ENCODE measurements at places on chromosomes 6 and 20.

DNA sequence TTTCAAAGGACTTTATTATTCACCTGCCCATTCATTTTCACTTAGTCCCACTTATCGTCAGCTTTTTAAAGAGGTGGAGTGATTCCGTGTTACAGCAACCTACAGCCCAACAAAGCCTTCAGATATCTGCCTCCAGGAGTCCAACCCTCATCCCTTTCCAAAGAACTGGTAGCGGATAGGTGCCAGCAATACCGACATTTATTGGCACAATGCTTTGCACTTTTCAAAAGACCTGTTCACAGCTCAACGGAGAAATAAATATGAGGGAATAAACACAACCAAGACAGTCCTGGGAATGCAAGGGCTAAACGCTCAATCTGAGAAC lies 819 bp upstream of the MTRF1L start:
- DNase-seq, result no peak

- DNase-seq, result no peak
Observed at GRCh38 chr6:36650848-36651478, 27.6 kb upstream of the CDKN1A start.

DNA sequence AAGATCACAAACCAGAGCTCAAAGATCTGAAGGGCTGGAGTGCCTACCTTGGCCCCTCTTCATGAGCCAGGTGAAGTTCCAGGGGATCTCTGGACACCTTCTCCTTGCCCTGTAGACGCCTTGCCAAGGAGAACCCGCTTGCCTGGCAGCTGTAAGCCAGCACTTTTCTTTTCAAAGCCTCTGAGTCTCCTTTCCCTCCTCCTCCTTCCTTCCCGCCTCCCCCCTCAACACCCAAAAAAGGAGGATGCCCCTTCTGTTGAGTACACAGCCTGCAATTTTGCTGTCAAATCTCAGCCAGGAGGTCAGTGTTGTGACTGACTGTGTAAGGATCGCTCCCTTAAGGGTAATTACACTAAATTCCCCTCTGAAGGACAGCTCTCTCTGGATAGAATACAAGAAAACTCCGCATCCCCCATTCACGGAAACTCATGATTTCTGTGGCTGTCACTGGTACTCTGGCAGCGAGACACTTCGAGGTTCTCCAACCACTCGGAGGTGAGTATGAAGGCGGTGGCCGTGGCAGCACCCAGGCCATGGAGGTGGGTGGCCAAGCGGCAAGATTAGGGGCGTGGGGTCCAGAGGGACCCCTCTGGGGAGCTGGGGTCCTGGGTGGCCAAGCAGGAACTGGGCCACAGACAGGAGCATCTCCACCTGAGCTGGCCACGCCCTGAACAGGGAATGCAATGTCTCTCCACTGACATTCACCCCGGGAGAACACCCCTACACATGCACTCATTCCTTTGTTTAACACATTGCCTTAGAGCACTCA lies 23.2 kb upstream of the FOXP4 start:
- DNase-seq, result no peak

DNA sequence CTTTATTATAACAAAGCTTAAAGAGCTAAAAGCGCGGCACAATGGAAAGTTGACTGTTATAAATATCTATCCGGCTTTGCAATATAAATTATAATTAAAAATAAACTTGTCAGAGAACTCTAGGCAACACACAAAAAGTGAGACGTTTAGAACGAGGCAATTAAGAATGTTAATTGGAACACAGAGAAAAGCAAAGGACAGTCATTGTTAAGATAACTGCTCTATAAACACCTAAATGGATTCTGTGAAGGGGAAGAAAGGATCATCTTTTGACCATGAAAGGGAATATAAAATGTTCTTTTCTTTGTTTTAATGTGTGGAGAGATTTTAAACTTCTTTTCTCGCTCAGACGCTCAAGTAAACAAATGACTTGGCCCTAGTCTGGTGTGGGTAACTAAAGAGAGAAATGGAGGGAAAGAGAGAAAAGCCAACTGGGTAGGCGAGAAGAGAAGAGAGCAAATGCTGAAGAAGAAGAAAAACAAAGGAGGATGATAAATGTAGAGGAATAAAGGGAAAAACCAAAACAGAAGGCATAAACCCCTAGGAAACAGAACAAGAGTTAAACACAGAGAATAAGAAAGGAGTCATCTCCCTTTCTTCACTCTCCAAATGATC lies 9.3 kb upstream of the SALL4 start:
- no peak for DNase-seq

- DNase-seq, result no peak
Observed at GRCh38 chr20:9066191-9066590, 2.7 kb upstream of the PLCB4 start.

DNA sequence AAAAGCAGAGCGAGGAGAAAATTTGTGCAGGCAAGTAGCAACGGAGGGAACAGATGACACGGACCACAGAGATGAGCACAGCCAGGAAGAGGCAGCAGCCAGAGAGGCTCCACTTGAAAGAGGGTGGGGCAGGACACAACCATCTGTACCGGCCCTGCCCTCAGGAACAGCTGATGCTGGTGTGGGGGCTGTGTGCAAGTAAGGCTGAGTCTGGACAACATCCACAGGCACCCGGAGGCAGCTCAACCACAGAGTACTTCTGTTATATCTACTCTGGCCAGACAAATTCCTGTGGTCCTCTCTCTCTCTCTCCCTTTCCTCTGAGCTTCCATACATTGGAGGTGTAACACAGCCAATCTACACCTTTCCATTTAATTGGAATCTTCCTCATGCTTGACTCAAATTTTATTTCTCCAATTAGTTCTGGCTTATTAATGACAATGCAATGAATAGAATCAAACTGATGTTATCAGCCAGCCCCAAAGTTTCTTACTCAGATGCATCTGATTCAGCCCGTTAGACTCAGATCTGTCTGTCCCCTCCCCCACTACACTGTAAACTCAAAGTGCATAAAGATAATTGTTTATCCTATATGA lies 24.9 kb downstream of the KIF13A start:
- no peak for DNase-seq

- DNase-seq, result no peak
Observed at GRCh38 chr20:11796026-11796425, 121.7 kb upstream of the BTBD3 start.

DNA sequence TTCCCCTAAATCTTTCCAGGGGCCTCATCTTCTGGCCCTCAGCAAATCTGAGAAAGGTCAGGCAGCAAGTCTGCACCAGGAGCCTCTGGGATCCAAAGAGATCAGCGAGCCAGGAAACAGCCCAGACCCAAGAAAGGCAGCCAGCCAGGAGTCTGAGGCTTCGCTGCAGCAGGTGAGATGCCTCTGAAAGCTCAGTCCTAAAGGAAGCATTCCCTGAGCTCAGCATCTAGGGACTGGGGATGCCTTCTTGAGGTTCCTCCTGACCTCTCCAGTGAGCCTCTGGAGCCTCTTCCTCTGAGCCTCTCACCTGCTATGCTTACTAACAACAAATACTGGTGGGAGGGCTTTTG lies 118.8 kb upstream of the MAFB start:
- no peak for DNase-seq

GRCh38 chr6:27479319-27480182 lies 6.6 kb upstream of the ZNF184 start:
- DNase-seq, result peak; percentile 72

GRCh38 chr6:36533321-36533720 lies 14.0 kb downstream of the STK38 start:
- DNase-seq, result no peak

DNA sequence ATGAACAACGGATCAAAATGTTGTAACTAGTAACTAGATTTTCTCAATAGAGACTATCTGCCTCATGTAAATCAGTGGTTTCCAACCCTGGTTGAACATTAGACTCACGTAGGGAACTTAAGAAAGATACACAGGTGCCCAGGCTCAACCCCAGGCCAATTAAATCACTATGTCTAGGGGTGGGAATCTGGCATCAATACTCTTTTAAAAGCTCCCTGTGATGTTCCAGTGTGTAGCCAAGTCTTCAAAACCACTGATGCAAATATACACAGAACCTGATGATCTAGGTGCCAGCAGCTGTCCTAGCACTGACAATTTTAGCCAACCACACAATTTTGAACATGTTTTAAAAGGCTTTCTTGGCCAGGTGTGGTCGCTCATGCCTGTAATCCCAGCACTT lies 128.7 kb downstream of the TBC1D32 start:
- no peak for DNase-seq

GRCh38 chr6:45915780-45916468 lies 99.7 kb downstream of the CLIC5 start:
- DNase-seq, result no peak

GRCh38 chr20:37362231-37362792 lies 16.4 kb downstream of the SRC start:
- no peak for DNase-seq

DNA sequence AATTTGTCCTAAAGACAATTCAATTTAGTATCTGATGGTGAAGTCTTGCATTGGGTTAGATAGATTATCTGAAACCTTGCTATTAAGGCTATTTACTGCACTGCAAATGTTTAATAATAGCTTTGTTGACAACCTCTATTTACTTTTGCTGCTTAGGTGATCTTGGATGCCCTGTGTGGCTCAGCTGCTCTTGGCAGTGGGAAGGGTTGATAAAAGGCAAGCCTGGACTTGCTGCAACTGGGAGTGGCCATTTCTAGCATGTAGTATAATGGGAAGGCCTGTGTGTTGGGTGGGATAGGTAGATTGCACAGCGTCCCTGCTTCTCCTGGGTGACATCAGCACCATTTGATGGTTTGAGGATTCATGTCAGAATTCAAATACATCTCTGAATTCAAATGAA lies 49.1 kb downstream of the ARMC2 start:
- no peak for DNase-seq

DNA sequence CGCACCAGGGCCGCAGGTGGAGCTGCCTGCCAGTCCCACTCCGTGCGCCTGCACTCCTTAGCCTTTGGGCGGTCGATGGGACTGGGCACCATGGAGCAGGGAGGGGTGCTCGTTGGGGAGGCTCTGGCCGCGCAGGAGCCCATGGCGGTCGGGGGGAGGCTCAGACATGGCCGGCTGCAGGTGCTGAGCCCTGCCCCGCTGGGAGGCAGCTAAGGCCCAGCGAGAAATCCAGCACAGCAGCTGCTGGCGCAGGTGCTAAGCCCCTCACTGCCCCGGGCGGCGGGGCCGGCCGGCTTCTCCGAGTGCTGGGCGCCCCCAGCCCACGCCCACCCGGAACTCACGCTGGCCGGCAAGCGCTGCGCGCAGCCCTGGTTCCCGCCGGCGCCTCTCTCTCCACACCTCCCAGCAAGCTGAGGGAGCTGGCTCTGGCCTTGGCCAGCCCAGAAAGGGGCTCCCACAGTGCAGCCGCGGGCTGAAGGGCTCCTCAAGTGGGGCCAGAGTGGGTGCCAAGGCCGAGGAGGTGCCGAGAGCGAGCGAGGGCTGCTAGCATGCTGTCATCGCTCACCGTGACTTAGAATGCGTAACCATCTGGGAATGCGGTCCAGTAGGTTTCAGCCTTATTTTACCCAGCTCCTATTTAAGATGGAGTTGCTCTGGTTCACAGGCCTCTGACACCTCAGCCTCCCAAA lies 77.3 kb downstream of the C6orf52 start:
- DNase-seq, result no peak

DNA sequence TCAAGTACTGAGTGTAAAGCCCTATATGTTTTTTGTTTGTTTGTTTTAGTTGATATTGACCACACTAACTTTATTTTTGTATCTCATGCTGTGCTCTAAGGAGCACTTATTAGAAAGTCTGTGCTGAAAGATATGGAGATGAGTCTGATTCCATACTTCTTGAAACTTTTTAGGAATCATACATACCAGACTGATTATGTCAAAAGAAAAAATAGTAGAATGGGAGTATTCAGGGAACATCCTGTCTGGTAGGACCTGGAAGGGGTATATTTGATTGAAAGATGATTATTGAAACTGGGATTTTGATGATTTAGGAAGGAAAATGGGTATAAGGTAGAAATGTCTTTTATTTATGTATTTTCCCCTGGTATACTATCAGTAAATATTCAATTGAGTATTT lies 111.4 kb downstream of the QKI start:
- no peak for DNase-seq

- DNase-seq, result no peak
Observed at GRCh38 chr6:5597413-5597812, 336.1 kb downstream of the FARS2 start.

DNA sequence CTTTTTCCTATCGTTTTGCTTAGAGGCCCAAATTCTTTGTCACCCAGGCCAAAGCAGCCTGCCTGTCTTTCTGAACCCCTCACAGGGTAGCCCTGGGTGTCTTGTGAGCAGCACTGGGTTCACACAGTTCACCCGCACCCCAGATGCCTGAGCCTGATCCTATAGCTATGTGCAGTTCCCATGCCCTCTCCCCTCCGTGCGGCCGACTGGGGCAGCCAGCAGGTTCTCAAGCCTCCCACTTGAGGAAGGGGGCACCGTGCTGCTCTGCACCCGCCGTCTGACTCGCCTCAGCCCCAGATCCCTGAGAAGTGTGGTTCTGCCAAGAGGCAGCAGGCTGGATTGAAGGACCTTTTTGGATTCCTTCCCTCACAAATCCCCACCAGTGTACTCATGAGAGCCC lies 89.0 kb downstream of the PSMB1 start:
- DNase-seq, result no peak

DNA sequence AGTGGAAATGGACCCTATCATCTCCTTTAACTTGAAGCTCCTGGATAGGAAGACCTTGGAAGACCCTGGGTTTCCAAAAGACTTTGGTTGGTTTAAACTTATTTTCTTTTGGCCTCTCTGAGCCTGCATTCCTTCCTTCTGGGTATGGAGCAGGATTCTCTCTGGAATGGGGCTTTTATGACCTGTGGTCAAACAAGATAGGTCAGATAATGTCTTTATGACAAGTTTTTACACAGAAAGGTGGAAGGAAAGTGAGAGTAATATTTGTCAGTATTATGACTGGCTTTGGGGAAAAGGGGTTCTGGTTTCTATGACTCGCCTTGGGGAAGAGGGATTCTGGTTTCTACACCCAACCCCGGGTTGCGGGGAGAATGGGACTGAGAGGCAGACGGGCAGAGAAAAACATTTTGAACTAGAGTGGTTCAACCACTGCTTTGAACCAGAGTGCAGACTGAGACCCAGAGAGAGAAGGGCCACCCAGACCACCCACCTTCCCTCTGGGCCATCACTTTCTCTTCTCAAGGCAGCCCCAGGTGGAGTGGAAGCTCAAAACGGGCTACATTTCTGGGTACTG lies 37.6 kb upstream of the KCNK5 start:
- DNase-seq, result no peak

DNA sequence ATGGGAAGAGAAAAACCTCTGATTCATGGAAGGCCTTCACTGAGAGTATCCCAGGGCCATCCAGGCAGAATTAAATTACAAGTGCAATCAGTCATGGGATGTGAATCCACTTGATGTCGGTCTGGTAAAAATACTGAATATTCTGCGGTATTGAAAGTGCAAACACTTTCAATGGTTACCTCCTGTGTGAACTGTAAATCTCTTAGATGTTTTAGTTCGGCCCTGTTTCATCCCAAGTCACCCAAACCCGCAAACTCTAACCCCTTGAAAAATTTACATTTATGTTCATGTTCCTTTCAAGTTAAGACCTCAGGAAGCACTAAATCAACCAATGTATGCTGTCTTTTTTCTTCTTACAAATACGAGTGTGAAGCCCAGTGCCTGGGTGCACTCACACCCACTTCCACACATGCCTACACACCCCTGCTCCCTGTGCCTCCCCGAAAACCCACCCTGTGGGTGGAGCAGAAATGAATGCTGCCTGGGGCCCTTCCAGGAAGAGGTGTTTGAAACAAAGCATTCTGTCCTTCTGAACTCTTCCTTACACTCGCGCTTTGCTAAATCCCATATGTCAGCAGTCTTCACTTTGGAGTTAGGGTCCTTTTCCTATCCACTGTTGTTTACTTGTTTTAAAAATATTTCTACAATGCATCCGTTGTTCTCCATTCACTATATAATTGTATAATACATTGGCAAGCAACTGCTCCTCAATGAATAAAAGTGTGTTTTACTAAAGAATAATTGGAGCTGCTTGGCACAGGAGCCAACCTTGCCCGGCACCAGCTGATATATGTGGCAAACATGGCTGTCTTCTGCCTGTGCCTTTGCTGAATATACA lies 62.7 kb downstream of the FYN start:
- DNase-seq, result no peak
